ENCODE measurements at places on chromosomes 3 and 15. TPM values are rescaled to one million over a fixed set of nuclear protein-coding genes. Genes with fewer than 3 reads are reported as not detected.

DNA sequence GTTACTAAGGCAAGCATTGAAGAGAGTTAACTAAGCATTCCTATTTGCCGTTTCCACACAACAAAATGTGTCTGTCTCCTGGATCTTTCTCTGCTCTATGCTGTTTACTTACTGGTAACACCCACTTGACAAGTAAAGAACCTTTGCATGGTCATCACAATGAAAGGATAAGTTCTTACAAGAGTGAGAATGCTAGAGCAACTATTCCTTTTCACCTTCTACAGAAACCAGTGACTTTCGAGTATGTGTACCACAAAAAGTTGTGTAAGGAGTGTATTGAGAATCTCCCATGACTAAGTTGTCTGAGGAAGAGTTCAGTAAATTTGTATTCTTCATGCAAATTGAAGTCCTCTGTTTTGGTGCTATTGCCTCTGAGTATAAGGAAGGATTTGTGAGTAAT, 10.8 kb downstream of the TIPARP start:
- DNase-seq, result no peak

DNA sequence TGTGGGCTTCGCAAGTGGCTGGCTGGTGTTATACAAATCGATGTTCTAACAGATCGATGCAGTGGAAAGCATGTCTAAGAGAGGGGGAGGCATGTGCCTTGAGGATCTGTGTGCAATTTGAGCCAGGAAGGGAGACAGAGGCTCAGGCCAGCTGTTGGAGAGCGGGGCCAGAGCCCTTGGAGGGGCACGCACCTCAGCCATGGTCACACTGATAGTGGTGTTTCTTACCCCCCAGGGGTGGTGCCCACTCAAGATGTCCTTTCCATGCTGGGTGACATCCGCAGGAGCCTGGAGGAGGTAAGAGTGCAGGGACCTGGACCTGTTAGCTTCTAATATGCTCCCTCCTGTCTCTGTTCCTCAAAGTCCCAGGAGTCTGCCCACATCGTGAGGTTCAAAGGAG, 3.8 kb upstream of the ABTB1 start:
- no peak for DNase-seq

LRTM1 gene
- not detected for total RNA-seq

CHRM5 gene
- total RNA-seq, result not detected

DCP1A gene
- total RNA-seq, result 47.1 TPM
